ENCODE measurements at places on chromosomes 2 and 18.

DNA sequence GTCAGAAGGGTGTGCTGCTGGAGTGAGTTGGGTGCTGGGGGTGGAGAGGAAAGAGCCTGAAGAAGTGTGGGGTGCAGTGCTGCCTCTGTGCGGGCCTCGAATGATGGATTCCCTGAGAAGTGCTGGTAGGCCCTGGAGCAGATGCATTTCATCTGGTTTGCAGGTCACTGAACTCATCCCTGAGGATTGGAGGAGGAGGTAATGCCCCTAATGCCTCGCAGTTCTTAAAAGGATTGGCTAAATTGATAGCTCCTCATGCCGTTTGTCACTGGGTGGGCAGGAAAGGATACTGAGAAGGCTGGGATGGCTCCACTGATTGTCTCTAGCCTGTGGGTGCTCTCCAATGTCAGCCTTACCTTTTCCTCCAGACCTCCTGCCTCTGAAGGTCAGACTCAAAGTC lies 74.1 kb downstream of the CTIF start:
- no peak for DNase-seq

DNA sequence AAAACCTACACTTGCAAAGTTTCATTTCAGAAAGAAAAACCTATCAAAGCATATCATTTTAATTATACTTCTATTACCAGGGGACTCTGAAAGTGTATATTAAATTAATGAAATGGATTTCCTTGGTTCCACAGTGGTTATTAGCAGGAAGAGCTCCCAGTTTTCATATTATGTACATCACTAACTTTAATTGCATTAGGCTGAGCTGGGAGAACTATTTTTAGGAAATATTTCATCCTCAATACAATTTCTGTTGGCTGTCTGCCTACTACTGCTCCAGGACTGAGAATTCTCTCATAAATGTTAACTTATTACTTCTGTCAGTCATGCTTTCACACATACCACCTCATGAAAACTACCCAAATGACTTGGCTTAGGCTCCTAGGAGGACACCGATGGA lies 301.4 kb downstream of the CMPK2 start:
- DNase-seq: no peak

DNA sequence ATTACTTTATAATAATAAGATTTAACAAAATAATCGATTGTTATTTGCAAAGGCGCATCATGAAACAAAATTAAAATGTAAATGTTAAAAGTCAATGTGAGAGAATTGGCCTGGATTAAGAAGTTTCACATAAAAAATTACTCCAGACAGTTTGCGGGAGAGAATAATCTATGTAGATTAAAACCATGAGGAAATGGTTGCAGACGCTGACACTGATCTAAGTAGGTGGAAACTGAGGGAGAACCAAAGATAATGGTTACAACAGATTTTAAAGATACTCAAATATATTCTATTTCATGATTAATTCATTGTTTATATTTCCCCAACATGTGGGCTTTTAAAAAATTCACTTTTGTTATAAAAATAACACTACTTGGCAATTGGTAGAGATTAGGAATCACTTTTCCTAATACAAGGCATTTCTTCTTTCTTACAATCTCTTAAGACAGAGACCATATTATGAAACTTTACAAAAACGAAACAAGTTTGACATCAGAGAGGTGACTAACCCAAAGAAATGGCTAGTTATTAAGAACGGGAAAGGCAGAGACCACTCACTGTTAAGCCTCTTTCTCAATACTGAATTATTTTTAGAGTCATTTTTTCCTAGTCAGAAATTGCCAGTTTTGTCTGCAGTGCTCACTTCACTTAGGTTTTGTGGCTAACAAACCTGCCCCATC lies 1.6 kb downstream of the KANSL1L start:
- DNase-seq: no peak

DNA sequence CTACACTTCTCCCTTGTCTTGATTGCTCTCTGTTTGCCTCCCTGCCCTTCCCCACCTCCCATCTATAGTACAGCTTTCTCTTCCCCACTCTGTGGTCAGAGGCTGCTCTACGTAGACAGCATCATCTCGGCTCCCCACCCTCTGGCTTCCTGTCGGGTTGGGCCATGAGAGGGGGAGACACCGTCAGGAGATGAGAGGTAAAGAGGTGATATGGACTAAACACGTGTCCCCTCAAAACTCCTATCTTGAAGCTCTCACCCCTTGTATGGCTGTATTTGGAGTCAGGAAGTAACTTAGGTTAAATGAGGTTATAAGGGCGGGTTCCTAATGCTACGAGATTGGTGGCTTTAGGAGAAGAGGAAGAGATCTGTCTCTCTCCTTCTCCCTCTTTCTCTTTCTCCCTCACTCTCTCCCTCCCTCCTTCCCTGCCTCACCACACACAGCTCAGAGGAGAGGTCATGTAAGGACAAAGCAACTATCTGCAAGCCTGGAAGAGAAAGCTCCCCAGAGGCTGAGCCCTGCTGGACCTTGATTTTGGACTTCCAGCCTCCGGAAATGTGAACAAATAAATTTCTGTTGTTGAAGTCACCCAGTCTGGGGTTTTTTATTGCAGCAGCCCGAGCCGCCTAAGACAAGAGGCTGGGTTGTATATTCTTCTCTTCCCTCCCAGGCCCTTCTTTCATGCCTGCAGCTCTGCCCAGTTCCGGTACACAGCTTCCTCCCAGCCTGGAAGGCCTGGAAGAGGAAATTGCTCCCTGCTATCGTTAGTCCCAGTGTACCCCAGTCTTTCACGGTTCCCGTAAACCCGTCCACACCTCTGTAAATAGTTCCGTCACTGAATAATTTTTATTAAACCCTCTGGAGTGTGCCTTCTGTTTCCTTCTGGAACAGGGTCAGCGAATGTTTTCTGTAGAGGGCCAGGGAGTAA lies 138.0 kb downstream of the AKAIN1 start:
- DNase-seq: no peak

DNA sequence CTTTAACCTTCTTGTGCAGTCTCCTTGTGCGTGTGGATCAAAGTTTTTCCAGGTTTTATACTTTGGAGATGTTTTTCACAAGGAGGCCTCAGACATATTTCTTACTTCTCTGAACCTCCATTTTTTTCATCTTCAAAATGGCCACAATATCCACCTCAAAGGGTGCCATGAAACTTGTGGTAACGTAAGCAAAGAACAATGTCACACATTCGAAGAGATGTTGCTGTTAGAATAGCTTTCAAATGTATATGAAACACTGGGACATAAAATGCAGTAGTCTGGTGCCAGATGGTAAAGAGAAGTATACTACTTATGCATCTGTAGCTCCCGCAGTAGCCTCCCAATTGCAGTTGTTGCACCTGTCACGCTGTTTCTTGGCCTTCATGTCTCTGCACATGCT lies 2.6 kb upstream of the KRCC1 start:
- no peak for DNase-seq

- DNase-seq: no peak
Observed at GRCh38 chr2:62884514-62884913, 166.1 kb upstream of the OTX1 start.

DNA sequence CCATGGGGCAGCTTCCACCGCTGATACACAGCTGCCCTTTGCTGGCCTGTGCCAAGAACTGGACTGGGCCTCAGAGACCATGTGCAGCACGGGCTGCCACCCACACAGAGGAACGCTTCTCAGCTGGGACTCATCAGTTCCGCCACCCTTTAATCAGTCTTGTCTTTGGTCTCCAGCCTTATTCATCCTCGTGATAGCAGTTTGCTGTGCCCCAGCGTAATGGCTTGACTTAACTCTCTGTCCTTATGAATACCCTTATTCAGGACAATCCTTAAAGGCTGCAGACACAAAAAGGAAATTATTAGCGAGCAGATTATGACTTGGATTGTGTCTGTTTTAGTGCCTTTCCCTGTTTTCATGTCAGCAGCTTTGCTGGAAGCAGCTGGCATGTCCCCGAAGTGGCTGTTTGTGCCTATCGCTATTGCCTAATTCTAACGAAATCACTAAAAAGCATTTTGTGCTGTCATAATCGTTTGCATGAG lies 108.9 kb upstream of the DAPL1 start:
- DNase-seq: no peak

DNA sequence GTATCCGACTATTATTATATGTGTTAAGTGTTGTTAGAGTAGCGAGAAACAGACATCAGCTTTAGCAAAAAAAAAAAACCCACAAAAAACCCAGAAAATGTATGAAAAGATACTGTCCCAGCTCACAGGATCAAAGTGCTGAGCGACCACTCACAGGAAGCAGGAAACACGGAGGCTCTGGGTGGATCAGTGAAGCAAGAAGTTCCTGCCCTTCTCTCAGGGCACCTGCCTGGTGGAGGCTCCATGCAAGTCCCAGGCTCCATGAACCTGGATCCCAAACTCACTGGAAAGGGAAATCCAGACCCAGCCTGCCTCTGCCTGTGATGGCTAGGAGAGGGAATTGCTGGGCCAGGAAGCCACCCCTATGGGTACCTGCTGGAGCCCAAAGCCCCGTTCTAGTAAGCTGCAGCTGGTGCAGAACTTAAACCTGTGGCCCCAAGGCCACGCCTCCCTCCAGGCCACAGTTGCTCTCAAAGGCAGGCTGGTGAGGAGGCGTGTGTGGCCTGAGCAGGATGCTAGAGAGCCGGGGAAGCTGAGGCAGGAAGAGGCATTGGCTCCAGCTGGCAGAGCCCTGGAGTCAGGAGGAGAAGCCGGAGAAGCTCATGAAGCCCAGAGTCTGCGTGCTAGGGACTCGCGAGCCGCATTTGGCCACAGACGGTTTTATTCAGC lies 63.5 kb upstream of the TAF1B start:
- no peak for DNase-seq

GRCh38 chr2:113905886-113906285 lies 16.0 kb downstream of the ACTR3 start:
- no peak for DNase-seq

- DNase-seq: no peak
Observed at GRCh38 chr2:8644605-8645175, 37.2 kb upstream of the ID2 start.

DNA sequence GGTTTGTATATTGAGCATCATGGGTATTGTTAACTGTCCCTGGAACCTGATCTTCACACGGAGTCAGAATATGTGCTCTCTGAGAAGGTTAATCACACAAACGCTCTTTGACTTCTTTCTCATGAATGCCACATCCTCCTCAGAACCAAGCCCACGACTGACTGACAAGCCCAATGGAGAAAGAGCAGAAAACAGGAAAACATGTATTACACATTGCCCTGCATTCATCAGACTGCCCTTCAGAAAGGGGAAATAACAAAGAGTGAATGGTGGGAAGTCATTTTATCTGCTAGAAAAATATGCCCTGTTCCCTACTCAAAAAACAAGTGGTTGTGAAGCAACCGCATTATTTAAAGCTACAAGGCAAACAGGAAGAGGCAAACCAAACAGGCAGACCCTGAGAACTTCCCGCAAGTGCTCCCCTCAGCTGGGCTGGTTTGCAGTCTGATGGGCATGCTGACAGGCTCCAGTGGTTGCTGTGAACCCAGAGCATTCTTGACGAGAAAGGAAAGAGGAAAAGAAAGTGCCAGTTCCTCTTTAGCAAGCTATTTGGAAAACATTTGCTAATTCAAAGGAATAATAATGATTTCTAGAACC lies 172.9 kb upstream of the SETBP1 start:
- DNase-seq: peak; percentile 59

GRCh38 chr18:25832001-25832604 lies 258.3 kb downstream of the SS18 start:
- DNase-seq: peak; percentile 28

DNA sequence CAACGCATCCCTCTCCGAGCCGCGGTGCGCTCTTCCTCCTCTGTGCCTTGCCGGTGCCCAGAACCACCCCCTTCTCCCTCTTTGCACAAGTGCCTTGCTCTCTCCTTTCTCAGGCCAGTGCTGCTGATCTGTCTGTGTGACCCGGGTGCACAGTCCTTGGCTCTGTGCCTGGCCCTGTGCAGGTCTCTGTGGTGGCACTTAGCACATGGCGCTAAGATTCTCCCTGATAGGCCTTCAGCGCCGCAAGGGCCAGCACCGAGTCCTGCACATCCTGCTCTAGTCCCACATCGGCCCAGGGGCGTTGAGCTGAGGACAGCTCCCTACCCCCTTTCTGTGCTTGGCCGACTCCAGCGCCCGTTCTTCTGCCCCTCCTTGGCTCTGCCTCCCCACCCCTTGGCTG lies 136.1 kb downstream of the NEDD4L start:
- no peak for DNase-seq

DNA sequence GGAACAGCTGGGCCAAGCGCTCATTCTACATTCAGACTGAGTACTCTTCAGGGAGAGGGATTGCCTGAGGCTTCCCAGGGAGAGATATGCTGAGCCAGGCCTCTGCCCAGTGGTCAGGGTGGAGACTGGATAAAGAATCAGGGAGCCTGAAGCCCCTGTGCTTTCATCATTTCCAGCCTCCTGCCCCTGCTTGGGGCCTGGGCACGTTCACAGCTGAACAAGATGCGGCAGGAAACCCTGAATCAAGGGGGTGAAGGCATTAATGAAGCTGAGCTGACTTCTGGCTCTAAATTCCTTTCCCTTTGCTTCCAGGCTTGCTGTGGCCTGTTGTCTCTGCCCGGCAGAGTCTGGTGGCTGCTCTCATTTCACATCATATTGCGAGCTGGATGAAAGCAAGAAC lies 35.0 kb downstream of the RPL37A start:
- no peak for DNase-seq

- DNase-seq: no peak
Observed at GRCh38 chr2:94960266-94960665, 65.2 kb upstream of the MAL start.

GRCh38 chr2:9105601-9106337 lies 100.8 kb upstream of the ASAP2 start:
- DNase-seq: no peak

GRCh38 chr2:75549401-75550253 lies 11.1 kb downstream of the EVA1A start:
- DNase-seq: no peak

DNA sequence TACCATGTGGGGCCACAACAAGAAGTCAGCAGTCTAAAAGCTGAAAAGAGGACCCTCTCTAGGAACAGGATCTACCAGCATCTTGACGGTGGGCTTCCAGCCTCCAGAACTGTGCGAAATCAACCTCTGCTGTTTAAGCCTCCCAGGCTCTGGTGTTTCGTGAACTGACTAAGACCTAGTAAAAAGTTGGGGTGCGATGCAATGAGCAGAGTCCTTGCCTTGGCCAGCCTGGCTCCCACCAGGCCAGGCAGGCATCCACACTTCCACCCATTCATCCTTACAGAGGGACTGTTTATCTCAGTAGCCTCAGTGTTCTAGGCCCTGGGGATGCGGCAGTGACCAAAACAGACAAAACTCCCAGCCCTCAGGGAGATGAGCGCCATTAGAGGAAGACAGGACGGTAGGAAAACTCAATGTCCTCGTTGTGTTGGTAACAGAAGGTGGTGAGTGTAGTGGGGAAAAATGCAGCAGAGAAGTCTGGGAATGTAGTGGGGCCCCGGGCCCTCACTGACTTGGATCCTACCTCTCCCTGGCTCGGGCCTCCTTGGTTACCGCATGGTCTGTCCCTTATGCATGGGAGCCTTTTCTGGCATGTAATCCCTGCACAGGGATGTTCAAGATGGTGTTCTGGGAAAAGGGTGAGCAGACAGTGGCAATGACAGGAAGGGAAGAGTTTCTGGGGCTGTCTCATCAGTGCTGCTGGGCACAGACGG lies 271.8 kb upstream of the HS6ST1 start:
- DNase-seq: no peak

DNA sequence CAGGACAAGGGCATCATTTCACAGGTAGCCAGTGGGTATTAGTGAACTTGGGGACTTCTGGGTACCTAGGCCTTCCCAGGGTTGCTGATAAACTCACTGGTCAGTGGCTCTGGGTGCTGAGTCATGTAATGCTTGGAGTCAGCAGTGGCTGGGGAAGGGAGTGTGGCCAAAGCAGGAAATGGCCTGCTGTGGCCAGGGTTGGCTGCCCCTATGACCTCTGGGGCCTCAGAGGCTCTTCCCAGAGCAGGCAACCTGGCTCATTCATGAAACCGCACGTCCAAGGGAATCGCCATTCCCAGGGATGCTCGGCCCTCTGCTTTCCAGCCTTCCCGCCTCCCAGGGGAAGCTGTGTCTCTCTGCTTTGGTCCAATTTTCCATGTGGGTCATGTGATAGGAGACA lies 294.9 kb downstream of the DYSF start:
- no peak for DNase-seq

All from germinal center (tissue), 1 donor.